ENCODE measurements at places on chromosomes 2 and 18.

DNA sequence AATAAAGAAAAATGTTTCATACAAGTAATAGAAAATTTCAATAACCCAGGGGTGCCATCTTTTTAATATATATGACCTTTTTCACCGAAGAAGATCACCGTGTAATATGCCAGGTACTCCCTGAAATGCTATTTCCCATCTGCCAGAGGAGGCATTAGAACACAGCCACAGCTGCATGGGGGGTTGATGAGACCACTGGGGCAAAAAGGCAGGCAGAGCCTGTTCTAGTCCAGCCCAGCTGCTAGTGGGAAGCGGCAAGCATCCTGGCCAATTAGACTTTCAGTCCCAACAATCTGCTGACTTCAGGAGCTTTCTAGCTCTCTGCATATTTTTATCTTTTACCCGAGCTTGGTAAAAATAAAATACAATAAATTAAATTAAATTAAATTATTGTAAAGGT is 362.6 kb downstream of the RIT2 start:
- no peak for DNase-seq

DNA sequence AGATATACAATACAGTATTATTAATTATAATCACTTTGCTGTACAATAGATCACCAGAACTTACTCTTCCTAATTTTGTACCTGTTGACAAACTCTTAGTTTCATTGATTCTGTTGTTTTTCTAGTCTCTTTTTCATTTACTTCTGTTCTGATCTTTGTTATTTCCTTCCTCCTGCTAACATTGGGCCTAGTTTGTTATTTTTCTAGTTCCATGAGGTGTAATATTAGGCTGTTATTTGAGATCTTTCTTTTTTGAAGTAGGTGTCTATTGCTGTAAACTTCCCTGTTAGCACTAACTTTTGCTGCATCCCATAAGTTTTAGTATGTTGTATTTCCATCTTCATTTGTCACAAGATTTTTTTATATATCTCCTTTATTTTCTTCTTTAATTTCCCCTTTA is 55.1 kb downstream of the LIMS1 start:
- no peak for DNase-seq

DNA sequence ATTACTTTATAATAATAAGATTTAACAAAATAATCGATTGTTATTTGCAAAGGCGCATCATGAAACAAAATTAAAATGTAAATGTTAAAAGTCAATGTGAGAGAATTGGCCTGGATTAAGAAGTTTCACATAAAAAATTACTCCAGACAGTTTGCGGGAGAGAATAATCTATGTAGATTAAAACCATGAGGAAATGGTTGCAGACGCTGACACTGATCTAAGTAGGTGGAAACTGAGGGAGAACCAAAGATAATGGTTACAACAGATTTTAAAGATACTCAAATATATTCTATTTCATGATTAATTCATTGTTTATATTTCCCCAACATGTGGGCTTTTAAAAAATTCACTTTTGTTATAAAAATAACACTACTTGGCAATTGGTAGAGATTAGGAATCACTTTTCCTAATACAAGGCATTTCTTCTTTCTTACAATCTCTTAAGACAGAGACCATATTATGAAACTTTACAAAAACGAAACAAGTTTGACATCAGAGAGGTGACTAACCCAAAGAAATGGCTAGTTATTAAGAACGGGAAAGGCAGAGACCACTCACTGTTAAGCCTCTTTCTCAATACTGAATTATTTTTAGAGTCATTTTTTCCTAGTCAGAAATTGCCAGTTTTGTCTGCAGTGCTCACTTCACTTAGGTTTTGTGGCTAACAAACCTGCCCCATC is 1.6 kb downstream of the KANSL1L start:
- DNase-seq = peak; percentile 15

DNA sequence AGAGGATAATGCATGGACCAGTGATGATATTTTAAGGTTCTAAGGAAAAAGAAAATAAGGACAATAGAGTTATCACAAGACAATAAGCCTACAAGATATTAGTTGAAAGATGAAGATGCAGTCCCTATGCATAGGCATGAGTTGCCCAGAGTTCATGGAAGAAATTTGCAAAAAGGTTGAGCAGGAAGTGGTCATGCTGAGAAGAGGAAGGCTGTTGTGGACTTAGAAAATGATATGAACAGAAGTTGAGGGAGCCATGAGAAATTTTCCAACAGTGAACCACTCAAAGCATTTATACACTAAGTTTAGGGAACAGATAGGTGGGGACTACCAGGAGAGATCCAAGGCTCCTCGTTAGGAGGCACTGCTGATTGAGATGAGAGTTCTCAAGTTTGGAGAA is 3.5 kb downstream of the OSBPL6 start:
- no peak for DNase-seq

- no peak for DNase-seq
Measured at GRCh38 chr2:84427235-84428138, 31.6 kb downstream of the SUCLG1 start.

DNA sequence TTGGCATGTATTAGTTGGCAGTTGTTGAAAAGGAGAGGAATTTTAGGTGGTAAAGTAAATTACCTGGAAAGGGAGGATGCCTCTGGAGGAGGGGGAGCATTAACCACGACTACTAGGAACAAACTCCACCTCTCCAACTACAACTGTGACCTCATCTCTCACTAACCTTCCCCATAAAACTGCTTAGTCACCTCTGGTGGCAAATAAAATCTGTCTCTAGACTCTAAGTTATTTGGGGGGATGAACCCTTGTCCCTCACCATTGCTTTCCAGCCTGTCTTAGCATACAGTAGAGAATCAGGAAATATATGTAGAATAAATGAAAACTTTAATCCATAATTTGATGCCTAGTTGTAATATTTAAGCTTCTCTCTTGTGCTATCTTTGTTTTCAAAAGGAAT is 27.6 kb upstream of the MYO1B start:
- no peak for DNase-seq

DNA sequence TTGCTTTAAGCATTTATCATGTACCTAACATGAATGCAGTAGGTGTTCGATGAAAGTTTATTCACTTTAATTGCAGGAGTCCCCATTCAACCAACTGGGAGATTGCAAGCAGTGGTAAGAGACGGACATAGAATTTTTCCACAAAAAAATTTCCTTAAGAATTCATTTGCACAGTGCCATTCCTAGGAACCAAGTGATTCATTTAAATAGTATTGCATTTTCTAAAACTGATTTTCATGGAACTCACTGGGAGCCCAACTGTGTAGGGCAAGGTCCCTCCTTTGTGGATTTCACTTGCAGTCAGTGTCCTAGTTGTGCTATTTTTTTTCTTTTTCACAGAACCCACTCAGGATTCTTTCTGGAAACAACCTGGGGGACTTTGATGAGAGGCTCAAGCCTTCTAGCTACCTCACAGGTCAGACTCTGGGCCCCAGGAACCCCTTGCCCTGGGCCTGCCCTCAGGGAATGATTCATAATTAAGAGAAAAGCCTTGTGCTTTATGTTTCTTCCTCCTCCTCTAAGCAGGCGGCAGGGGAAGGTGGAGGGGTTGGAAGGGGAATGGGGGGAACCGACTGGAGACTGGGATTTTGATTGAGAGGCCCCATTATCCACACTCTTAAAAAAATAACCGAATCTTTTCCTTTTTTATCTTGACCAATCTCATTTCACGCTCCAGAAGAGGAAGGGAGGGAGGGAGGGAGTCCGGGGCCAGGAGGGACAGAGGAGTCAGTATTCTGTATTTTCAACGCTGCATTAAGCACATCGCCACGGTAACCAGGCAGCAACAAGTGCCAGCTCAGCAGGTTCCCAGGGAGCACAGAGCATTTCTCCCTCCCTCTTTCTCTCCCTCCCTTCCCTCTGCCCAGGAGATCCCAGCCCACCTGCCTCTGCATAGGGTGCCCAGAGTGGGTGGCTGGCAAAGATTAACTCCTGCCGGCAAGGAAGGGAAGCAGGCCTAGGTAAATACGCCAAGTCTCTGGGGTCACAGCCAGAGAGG is 51.8 kb downstream of the PSD4 start:
- DNase-seq = no peak

Measured in muscle of arm (tissue), 14 donors.